Neural progenitor cell (in vitro differentiated cells): ENCODE measurements at places on chromosomes 7 and 10.

DNA sequence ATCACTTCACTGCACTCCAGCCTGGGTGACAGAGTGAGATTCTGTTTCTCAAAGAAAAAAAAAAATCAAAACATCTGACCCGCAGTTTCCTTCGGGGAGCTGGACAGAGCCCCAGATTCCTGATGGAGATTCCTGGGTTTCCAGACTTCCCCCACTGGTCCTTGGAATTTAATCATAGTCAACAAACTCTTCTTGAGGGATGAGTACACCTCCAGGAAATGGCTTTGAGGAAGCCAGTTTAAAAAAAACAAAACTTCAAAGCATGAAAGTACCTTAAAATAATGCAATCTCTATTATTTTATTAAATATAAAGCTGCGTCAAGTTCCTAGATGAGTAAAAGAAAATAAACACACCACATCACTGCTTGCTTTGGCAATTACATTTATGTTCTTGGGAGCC lies 1.2 kb upstream of the MAD1L1 start:
- DNase-seq: no peak

DNA sequence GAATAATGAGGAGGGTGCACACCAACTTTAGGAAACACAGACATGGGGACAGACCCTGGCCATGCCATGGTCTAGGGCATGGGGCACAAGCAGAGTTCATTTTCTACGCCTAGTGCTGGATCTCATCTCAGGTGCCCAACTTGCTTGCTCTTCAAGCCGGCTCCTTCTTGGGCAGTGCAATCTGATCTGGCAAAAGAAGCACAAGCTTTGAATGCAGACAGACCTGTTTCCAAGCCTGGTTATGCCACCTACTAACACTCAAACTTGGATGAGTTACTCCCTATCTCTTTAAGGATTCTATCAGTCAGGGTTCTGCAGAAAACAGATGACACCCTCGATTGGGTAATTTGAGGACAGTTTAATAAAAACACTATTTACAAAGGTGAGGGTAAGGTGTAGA lies 34.9 kb upstream of the WAPL start:
- no peak for DNase-seq

- DNase-seq: no peak
These were observed 166.6 kb upstream of the NRG3 start for GRCh38 chr10:81708416-81708815.

- DNase-seq: no peak
These were observed 34.0 kb downstream of the CNPY1 start for GRCh38 chr7:155512246-155512887.

DNA sequence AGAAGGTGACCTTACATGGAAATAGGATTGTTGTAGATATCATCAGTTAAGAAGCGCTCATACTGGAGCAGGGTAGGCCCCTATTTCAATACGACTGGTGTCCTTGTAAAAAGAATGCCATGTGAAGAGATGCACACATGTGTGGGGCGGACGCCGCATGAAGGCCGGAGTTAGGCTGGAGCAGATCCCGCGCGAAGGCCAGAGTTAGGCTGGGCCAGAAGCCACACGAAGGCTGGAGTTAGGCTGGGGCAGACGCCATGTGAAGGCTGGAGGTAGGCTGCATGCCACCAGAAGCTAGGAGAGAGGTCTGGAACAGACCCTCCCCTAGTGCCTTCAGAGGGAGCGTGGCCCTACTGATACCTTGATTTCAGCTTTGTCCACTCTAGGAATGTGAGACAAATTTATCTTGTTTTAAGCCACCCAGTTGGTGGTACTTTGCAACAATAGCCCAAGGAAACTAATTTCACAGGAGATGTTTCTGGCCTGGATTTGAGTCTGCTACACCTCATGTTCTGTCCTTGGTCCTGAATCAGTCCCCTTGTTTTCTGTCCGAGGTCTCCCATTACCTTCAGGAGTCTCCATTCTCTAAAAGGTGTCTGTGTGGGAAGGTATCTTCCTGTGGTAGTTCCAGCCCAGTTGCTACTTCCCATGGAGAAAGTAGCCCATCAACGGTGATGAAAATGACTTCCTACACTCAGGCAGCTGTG lies 585.8 kb downstream of the LRMDA start:
- DNase-seq: peak; percentile 31

DNA sequence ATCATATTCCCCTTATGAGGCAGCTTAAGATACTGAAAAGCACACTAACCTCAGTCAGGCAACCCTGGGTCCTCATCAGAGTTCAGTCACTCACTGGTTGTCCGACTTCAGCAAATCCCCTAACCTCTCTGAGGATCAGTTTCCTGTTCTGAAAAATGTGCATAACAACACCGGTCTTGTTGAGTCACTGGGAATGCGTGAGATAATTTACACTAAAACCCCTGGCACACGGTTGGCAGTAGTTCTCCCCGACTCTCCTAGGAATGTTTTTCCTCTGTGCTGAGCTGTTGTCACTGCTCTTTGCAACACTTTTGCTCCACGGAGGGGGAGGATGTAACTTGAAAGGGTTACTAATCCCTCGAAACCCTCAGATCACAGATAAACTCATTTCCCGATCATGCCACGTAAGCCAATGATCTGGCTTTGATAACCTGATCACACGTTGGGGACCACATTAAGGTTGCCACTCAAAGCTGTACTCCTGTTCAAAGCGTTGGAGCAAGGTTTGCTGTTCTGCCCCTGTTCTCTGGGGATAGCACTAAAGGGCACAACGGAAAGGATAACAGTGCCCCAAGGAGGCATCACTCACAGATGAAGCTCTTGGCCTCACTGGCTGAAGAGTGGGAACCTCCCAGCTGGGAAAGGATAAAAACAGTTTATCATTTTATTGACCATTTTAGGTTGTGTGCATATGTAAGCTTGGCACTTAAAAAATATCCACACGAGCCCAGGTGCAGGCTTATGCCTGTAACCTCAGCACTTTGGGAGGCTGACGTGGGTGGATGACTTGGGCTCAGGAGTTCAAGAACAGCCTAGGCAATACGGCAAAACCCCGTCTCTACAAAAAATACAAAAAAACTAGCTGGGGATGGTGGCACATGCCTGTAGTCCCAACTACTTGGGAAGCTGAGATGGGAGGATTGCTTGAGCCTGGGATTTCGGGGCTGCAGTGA lies 5.0 kb upstream of the RBM17 start:
- no peak for DNase-seq

DNA sequence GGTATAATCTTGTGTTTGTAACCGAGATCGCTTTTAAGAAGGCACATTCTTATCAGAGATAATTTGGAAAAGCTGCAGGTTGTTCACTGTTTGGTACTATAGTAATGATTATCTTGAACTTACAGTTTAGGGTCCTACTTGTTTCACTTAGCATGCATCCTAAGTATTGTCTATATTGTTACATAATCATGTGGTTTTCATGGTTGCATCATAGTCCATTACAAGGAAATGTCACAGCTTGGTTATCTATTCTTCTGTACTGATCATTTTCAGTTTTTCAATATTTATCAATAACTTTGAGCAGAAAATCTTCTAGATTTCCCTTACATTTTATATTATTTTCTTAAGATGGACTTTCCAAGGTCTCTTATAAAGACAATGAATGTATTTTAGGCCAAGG lies 116.3 kb downstream of the PLPP4 start:
- DNase-seq: no peak

GRCh38 chr7:117993377-117994003 lies 120.2 kb upstream of the CTTNBP2 start:
- peak; percentile 75 for DNase-seq

GRCh38 chr7:131488361-131488760 lies 68.1 kb downstream of the PODXL start:
- DNase-seq: no peak
